Dorsolateral prefrontal cortex (tissue), 122 donors: ENCODE measurements at places on chromosomes 12 and 14.

DNA sequence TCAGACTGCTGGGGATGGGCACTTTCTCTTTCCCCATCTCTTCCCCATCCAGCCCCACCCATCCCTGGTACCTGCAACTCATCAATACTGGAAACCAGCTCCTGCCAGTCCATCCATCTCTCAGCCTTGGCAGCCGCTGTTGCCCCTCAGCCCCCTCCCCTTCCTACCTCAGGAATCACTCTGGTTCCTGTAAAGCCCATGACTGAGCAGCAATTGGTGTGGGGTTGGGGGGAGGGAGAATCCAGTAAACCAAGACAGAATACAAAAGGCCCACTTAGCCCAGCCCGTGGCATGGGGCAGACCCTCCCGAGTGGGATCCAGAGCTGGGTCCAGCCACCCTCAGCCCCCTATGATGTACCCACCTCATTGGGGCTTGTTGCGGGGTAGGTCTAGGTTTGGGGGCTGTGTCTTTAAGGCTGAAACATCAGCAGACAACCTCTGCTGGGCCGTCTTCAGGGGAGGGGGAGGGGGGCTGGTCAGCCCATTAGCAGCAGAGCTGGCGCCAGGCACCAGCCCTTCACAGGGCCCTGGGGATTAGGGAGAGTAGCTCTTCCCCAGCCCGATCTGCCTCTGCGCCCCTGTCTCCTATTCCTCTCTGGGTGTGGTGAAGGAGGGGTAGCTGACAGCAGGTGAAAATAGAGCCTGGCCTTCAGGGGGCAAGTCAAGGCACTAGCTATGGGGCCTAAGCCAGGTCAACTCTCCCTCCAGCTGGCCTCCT, 702 bp upstream of the PRPH start:
- DNase-seq = no peak

GRCh38 chr14:54782751-54783659, 119.6 kb downstream of the GCH1 start:
- DNase-seq = peak; percentile 23

DNA sequence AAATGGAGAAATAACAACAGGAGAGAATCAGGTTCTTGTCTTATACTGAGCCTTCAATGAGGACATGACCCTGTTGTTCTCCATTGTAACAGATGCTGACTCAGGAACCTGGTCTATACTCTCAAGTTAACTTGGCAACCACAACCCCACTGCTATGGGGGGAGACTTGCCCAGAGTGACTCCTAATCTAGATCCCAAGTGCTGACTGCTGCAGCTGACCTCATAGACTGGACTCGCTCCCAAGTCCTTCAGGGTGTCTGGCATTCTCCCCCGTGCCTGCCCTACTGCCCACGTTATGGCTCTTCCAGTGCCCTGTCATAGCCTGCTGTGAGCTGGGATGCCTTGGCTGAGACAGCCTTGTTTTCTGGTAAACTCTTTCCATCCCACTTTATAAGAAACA, 37.1 kb downstream of the NID2 start:
- no peak for DNase-seq

- no peak for DNase-seq
Observed at GRCh38 chr12:31274520-31275300, 51.2 kb downstream of the SINHCAF start.

DNA sequence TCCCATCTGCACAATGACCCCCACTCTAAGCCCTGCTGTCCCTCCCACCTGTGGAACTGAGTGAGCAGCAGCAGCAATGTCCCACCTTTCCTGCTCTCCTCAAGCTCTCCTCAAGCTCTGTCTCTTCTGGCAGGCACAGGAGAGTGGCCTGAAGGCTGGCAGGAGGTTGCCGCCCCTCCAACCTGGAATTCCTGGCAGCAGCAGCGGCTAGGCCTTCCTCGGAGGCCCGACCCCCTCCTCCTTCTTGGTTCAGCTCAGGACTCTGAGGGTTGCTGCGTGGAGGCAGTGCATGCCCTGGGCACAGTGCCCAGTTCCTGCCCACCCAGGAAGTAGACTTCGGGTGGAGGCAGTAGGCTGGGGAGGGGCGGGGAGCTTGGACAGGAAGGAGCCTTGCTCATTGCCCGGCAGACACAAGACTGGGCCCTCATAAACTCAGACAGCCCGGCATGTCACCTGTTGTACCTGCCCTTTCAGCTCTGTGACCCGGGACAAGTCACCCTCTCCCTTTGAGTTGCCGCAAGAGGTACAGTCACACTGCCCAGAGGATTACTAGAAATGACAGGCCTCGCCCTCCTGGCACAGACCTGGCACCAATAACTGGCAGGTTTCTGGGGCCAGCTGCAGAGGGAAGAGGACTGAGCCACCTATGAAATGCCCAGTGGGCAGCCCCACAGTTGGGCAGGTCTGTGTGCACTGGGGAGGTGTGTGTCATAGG, 2.1 kb upstream of the SERPINA1 start:
- peak; percentile 32 for DNase-seq
